ENCODE measurements at places on chromosomes 6 and 20.

DNA sequence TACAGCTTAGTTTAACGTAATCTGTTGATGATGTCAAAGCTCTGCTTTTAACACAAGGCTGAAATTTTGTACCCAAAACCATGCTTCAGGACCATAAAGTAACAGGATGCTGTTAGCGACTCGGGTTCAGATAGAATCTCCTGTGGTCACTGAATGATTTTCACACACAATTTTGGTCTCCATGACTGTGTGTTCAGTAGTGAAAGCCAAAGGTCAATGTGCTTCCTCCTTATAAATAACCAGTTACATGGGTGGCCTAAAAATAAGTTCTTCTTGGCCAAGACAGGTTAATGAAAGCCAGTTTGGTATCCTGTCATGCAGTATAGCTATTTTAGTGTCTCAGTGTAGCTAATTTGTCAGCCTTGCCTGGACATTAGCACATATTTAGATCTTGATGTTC, 19.1 kb upstream of the LOC128125822 start:
- DNase-seq = no peak

GRCh38 chr6:36126553-36127458, 3.5 kb upstream of the MAPK13 start:
- DNase-seq = peak; percentile 23

- peak; percentile 64 for DNase-seq
Measured at GRCh38 chr6:235763-236360, 56.4 kb upstream of the DUSP22 start.

GRCh38 chr6:113361014-113361645, 496.0 kb upstream of the MARCKS start:
- DNase-seq = peak; percentile 94

- peak; percentile 77 for DNase-seq
Measured at GRCh38 chr20:11395581-11395980, 522.1 kb upstream of the BTBD3 start.

GRCh38 chr20:4038047-4038459, 22.7 kb upstream of the RNF24 start:
- peak; percentile 81 for DNase-seq

DNA sequence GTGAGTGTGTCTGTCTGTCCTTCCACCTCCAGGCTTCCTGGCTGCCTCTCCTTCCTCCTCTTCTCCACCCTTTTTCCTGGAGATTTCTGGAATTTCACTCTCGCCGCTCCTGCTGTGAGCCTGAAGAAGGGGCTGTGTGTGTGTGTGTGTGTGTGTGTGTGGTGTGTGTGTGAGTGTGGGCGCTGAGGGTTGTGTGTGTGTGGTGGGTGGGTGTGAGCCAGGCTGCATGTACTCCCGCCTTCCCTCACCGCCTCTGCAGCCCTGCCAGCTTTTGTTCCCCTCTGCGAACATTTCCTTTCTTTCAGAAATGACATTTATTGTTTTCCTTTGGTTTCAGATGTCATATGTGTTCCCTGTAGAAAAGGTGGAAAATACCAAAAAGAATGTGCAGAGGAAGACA, 76.0 kb downstream of the SRC start:
- DNase-seq = peak; percentile 24

GRCh38 chr6:148999501-148999900, 252.7 kb downstream of the UST start:
- DNase-seq = no peak

- no peak for DNase-seq
Measured at GRCh38 chr6:66340736-66341135, 633.7 kb upstream of the EYS start.

DNA sequence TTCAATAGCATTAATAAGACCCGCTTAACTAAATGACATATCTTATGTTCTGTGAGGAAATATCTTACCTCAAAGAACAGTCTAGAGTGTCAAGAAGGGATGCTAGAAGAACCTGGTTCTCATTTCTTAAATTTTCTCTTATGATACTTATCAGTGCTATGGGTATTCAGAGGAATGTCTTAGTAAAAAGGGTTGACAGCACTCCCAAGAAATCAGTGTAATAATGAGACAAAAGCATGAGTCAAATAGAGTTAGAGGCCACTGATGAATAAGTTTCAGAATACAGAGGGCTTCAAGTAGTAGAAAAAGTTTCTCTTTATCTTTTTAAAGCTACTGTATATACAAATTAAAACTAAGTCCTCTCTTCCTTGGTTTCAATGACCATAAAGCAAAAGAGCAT, 242.8 kb downstream of the GJA1 start:
- no peak for DNase-seq

DNA sequence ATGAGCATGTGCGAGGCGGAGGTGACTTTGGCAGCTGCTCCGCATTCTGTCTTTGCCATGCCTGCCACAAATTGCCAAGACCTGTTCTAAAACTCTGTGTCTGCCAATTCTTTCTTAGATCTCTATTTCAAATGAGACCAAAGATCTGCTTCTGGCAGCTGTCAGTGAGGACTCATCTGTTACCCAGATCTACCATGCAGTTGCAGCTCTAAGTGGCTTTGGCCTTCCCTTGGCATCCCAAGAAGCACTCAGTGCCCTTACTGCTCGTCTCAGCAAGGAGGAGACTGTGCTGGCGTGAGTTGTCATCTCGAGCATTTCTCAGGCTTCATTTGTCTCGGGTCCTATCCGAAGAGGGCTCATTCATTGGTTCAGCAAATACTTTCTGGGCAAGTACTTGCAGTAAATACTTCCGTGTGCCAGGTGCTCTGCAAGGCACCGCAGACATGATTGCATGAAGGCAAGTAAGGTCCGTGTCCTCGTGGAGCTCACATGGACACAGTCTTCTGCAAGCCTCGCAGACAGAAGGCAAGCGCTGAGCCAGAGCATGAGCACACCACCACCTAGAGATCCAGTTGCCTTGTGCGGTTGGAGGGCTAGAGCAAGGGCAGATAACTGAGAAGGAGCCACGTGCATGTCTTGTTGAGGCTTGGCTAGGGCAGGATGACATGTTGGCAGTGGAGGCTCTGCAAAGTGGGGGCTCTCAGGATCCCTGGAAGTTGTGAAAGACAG, 19.7 kb upstream of the MROH8 start:
- DNase-seq = no peak

DNA sequence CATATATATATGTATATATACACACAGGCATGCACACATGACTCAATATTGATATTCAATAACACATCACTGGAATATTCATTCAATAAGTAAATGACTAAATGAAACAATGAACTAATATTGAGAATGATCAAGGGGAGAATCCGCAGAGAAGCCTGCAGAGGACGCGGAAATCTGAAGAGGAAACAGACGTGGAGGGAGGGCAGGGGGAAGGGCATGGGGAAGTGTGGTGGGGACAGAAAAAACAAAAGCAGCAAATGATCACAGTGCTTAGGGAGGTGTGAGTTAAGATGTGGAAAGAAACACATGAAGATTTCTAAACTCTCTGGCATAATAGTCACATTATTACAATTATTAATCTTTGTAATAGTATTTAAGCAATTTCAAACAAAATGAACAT, 14.5 kb downstream of the PERP start:
- no peak for DNase-seq

GRCh38 chr20:32709632-32710121, 33.6 kb downstream of the COMMD7 start:
- peak; percentile 13 for DNase-seq

DNA sequence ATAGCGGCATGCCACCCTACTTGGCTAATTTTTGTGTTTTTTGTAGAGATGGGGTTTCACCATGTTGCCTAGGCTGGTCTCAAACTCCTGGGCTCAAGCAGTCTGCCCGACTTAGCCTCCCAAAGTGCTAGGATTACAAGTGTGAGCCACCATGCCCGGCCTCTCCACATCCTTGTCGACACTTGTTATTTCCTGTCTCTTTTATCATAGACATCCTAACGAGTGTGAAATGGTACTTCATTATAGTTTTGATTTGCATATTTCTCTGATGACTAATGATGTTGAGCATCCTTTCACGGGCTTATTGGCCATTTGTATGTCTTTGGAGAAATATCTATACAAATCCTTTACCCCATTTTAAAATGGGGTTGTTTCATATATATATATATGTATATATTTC, 39.0 kb upstream of the ASXL1 start:
- DNase-seq = no peak

GRCh38 chr6:31339210-31339609, 17.8 kb downstream of the HLA-B start:
- no peak for DNase-seq

DNA sequence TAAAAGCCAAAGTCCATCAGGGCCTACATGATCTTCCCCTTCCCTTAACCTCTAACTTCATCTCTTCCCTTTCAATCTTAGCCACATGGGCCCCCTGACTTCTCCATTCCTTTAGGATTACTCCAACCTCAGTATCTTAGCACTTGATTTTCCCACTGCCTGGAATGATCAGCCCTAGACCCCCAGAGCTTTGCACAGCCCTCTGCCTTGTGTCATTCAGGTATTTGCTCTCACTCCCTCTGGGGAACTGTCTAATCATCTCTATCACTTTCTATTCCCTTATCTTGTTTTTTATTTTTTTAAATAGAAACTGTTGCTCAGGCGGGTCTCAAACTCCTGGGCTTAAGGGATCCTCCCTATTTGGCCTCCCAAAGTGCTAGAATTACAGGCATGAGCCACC, 13.3 kb upstream of the ZNFX1 start:
- DNase-seq = no peak

- DNase-seq = no peak
Measured at GRCh38 chr20:24116611-24117010, 128.0 kb upstream of the GGTLC1 start.

DNA sequence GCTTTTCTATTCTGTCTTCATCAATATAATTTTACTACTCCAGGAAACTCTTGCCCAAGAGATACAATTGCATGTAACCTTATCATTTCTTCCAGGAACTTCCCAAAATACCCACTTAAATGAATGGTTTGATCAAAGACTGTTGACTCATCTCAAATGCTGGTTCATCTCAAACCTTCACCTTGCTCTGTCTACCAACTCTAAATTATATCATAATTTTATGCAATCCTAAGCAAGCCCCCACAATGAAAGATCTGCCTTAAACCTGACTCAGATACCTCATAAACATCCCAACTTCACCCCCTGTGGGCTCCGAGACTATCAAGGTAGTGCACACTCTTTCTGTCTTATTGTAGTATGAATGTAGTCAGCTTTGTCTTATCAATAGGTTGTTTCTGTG, 65.5 kb upstream of the GCM1 start:
- no peak for DNase-seq

DNA sequence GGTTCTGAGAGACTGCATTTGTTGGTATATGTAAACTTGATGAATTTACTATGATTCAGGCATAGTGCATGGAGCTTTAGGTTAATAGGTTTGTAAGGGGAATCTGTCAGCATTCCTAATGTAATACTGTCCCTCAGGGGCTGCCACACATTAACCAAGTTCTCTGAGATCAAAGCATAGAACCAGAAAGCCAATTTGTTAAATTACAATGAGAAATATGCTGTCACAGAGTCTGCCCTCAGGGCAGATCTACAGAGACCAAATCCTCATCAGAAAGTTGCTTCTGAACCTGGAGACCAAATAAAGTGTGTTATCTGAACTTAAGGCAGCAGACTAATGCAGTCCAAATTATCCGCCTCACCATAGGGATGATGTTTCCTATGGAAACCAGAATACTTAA, 250.8 kb upstream of the HTR1E start:
- no peak for DNase-seq

- DNase-seq = no peak
Measured at GRCh38 chr6:124797224-124797623, 165.0 kb upstream of the RNF217 start.

DNA sequence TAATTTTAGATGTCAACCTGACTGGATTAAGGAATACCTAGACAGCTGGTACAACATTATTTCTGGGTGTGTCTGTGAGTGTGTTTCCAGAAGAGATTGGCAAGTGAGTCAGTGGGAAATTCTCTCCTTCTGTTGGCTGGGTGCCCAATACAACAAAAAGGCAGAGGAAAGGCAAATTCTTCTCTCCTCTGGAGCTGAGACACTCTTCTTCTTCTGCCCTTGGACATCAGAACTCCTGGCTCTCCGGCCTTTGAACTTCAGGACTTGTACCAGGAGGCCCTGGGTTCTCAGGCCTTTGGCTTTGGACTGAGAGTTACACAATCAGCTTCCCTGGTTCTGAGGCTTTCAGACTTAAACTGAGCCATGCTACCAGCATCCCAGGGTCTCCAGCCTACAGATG, 7.8 kb upstream of the BTN3A1 start:
- peak; percentile 79 for DNase-seq

- peak; percentile 91 for DNase-seq
Measured at GRCh38 chr6:43096451-43097097, 20.5 kb downstream of the PTK7 start.

- DNase-seq = peak; percentile 51
Measured at GRCh38 chr20:61120595-61121515, 131.2 kb upstream of the CDH4 start.

GRCh38 chr6:105855433-105855832, 230.7 kb upstream of the PRDM1 start:
- no peak for DNase-seq

- DNase-seq = no peak
Measured at GRCh38 chr6:4383910-4384638, 248.7 kb upstream of the ECI2 start.

DNA sequence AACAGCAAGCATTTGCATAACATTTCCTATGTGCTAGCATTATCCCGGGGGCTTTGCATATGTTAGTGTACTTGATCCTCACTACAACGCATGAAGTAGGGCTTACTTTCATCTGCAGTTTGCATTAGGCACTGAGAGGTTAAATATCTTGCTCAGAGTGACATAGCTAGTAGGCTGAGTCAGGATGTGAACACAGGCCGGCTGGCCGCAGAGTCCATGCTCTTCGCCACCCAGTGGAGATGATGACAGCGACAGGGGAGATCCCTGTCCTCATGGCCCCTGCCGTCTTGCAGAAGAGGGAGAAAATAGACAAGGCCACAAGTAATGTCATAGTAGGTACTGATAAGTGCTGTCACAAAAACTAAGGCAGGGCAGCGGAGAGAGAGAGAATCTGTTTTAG, 46.9 kb downstream of the LYRM4 start:
- peak; percentile 44 for DNase-seq

- DNase-seq = no peak
Measured at GRCh38 chr20:53871541-53871940, 198.9 kb downstream of the BCAS1 start.

GRCh38 chr6:5701174-5701573, 305.6 kb downstream of the NRN1 start:
- no peak for DNase-seq

- no peak for DNase-seq
Measured at GRCh38 chr6:96436398-96436797, 85.2 kb upstream of the UFL1 start.
